LHCN-M2 (cell line): ENCODE measurements at places on chromosomes 2 and 18.

- DNase-seq = no peak
These were observed 287.2 kb downstream of the CDH19 start for GRCh38 chr18:66316701-66317100.

GRCh38 chr18:62720766-62721613 is 5.6 kb downstream of the PHLPP1 start:
- no peak for DNase-seq

DNA sequence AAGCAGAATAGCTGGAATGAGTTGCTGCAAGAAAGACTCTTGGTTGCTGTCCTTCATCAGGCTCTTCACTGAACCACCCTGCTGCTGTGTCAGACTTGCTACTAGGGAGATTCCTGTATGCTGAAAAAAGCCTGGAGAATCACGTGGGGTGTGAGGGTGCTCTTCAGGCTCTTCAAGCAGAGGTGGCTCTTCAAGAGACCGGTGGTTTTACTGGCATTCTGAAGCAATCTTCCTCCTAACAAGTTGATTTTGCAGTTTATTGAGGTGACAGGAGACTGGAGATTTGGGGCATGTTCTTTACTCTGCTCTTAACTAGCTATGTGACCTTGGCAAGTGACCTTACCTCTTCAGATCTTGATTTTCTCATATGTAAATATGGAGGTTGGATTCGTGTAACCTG is 14.1 kb downstream of the TMEM178A start:
- DNase-seq = no peak

GRCh38 chr2:159199761-159200465 is 86.6 kb downstream of the WDSUB1 start:
- peak; percentile 46 for DNase-seq

- DNase-seq = peak; percentile 76
These were observed 39.5 kb upstream of the NPAS2 start for GRCh38 chr2:100780203-100781008.

GRCh38 chr2:107197594-107198294 is 311.8 kb upstream of the ST6GAL2 start:
- no peak for DNase-seq

DNA sequence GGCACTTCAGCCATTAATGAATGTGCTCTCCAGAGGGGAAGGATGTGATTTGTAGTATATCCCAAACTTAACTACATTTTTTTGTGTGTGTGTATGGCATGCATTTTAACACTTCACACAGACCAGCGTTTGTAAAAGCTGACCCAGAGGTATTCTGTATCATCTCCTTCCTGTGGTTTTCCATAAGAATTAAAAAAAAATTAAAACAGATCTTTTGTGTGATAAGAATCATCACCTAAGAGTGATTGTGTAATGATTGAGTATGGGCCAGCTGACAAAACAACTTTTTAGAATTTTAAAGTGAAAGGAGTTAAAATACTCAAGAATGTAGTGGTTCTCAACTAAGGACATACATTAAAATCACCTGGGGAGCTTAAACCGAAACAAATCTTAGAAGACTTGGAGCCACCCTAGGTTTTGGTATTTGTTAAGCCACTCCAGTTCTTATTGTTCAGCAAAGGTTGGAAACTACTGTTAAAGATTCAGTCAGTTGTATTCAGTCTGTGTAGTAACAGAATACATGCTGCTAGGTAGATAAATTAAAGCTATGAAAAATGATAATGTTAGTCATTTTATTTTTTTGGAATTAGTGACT is 120.1 kb downstream of the HAUS1 start:
- peak; percentile 26 for DNase-seq

DNA sequence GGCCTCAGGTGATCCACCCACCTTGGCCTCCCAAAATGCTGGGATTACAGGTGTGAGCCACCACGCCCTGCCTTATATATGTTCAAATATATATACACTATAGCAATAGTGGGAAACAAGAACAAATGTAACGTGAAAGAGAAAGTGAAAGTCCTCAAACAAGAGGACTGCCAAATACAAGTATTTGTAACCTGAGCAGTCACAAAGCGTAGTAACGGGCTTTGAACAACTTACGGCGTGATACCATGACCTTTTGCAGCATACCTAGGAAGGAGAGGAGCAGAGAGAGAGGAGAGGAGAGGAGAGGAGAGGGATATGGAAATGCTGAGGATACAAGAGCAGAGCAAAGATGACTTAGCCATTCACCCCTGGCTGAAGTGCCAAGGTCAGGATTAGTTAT is 113.8 kb upstream of the RGPD4 start:
- peak; percentile 56 for DNase-seq

DNA sequence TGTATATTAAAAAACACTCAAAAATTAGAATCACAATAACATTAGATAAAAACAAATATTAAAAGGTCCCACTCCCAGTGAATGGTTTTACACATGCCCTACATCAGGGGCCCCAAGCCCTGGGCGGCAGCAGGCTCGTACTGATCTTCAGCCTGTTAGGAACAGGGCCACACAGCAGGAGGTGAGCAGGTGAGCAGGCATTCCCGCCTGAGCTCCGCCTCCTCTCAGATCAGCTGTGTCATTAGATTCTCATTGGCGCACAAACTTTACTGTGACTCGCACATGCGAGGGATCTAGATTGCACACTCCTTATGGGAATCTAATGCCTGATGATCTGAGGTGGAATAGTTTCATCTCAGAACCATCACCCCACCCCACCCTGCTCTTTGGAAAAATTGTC is 74.2 kb downstream of the MBD2 start:
- no peak for DNase-seq
